Lung microvascular endothelial cell (primary cell): ENCODE measurements at places on chromosomes 4 and X. TPM values are rescaled to one million over a fixed set of nuclear protein-coding genes. Genes with fewer than 3 reads are reported as not detected.

FANCB gene
- 1.8 and 2.4 TPM in 2 replicates for total RNA-seq

BGN gene
- 15.3 TPM in 2 replicates for total RNA-seq

ATOH1 gene
- total RNA-seq: not detected in 2 replicates

SHROOM4 gene
- total RNA-seq: 22.9 and 27.6 TPM in 2 replicates

PRKG2 gene
- total RNA-seq: not detected in 2 replicates

DGAT2L6 gene
- not detected in 2 replicates for total RNA-seq

FRMD7 gene
- not detected in 2 replicates for total RNA-seq

ARHGAP6 gene
- under 0.01 and 0.22 TPM in 2 replicates for total RNA-seq

FOXR2 gene
- not detected in 2 replicates for total RNA-seq

SNCA gene
- 56.2 and 148 TPM in 2 replicates for total RNA-seq

GRCh38 chrX:124358800-124359383 is 12.5 kb downstream of the SH2D1A start:
- DNase-seq: no peak

- no peak for DNase-seq
Measured at GRCh38 chr4:105150503-105150902, 3.8 kb downstream of the TET2 start.

DNA sequence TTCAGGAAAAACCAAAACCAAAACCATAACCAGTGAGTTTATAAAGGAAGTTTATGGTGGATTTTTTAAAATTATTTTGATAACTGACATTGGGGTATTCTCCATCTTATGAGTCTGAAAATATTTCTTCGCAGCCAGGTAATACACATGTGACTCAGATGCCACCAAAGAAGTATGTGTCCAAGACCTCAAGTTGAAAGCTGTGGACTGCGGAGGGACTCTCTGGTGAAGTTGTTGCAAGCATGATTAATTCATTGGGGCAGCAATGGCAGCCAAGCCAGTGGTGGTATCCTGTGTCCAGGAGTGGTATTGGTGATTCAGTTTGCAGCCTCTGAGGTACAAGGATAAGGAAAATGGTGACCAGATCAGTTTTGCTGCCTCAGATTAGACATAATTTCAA is 14.0 kb upstream of the ADH5 start:
- no peak for DNase-seq

DNA sequence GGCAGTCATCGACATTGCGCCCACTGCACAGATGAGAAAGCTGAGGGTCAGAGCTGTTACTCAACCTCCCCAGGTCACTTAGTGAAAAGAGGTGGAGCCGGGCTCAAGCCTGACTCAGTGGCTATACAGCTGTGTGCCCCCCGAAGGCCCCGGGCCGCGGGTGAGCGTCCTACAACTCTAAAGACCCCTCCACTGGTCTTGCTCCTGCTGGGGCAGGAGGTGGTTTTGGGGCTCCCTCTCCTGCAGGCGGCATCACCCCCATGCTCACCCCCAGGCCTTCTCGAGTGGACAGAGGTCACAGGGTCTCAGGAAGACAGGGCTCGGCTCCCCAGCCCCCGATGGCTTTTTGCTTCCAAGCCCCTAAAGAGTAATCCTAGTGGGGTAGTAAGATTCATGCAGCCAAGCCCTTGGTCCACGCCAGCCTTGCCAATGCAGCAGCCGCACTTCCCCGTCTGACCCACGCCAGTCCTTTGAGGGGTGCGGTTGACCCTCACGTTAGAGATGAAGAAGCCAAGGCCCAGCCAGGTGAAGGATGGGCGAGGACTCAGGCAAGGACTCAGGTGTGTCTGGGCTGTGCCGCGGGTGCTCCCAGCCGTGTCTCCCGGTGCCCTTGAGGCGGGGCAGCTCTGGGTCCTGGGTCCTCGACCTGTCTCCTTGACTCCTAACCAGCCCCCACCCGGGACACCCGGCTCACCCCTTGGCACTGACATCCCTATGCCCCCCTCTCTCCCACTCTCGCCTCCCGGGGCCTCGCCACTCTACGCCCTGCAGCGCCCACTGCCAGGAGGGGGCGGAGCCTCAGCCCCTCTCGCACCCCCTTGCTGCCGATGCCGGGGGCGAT is 200.4 kb downstream of the AFAP1 start:
- DNase-seq: no peak

DNA sequence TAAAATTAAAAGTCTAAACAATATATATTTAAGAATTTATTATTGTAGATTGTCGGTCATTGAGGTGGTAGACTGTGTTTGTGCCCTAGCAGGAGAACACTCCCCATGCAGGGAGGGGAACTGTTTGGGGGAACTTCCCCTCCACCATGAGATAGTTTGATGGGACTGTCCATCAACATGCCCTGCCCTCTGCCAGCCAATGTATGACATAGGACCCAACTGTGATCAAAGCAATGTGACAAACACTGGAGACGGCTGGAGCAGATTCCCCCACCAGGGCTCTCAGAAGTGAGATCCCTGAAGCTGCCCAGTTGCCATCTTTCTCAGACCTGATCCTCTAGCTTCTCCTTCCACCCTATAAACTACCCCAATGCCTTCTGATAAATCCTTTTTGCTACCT is 44.9 kb downstream of the SH3KBP1 start:
- no peak for DNase-seq

DNA sequence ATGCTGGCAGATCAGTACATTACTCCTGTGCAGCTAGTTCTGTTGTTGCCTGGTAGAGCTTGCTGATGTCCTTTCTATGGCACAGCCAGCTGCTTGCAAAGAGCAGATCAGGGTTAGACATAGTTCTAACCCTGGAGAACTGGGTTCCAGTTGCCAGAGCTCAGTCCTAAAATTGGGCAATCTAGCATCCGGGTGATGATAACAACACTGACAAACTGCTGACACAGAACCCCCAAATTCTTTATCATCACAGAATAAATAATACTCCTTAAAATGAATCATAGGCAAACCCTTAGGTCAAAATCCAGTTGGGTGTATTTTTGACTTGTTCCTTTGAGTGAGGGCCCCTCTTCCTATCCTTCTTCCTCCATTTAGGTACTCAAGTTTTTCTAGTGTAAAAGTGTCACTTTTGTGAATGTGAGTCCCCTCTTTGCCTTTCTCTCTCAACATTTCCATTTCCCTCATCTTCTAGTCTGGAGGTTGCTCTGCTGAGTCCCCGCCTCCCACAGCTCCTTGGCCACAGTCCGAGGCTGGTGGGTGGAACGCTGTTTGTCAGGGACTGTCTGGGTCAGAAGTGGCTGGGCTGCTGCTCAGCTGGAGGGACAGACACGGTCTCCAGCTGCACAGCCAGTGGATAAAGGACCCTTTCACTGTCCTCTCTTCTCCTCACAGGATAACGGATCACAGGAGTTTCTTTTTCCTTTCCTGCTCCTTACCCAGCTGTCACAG is 93.6 kb upstream of the RASGEF1B start:
- no peak for DNase-seq

- DNase-seq: no peak
Measured at GRCh38 chrX:109077788-109078187, 341.4 kb upstream of the IRS4 start.

DNA sequence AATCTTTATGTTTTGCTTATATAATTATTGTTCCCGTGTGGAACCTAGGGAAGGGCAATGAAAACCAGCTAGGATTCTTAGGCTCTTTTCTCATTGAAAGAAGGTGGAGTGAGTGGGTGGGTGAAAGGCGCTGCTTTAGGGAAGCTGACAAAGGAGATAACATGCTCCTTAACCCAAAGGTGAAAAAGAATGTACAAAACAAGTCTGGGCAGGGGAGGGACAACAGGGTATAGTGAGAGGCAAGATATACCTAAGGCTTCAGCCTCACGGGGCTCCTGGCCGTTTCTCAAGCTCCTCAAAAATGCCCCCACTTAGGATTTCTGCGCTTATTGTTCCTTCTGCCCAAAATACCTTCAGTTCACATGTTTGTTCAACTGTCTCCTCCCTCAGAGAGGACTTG is 1.8 kb downstream of the SH2D1A start:
- no peak for DNase-seq

DNA sequence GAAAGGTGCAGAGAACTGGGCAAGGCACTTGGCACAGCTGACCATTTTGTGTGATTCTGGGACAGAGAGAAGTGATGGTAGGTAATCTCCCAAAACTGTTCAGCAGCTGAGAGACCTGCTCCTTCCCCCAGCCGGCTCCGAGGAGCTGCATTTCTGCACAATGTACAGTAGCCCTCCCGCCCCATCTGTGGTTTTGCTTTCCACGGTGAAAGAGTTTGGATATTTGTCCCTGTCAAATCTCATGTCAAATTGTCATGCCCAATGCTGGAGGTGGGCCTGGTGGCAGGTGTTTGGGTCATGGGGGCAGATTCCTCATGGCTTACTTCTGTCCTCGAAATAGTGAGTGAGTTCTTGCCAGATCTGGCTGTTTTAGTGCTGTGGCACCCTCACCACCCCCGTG is 90.5 kb upstream of the CD99 start:
- DNase-seq: no peak

DNA sequence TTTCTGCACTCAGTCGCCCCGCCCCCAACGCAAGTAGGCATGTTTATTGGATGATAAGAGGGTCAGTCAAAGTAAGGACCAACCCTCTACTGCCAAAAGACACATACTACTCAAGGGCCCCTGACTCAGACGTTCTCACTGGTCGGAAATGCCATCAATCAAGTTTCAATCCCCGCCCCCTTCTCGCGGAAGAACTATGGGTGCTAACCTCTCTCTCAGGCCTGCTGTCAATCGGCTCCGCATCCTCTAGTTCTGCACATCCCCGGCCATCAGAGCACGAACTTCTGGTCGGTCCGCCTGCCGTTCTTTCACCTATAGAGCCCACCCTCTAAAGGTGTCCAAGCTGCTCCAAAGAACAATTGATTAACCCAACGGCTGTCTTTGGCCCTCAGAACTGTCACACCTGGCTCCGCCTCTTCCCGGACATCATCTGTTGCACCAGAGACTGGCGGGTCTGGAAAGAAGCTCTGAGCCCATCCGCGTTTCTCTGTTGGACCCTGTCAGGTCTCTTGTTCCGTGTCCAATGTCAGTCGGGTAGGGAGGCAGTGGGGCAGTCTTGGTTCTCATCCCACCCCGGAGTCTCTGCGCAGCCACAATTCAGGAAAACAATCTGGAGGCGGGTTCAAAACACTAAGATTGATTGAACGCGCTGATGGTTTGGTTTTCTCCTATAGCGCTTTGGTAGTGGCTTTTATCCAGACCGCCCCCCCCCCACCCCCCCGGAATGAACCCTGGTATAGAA is 15.2 kb downstream of the NDUFB11 start:
- DNase-seq: peak; percentile 95

DNA sequence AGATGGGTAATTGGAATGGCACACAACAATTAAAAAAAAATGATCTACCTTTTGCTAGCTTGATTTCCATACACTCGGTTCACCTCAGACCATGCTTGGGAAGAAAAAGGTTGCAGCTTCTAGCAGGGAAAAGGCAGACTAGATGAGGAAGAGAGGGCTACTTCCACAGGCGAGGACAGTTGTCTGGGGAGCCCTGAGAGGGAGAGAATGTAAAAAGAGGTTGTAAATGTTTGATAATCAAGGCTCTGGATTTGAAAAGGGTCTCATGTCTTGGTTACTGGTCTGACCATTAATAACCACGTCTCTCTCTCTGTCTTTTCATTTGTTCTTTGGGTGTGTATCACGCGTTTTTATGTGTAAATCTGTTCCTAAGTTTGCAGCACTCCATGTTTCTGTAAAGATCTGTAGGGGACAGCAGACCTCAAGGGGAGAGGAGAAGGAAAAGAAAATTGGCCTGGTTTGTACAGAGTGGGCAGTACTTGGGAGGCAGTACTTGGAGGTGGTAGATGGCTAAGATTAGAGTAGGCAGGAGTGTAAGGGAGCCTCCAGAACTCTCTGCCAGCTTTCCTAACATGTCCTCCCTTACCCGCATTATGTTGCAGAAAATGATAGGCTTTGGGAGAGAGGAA is 750 bp downstream of the ARMCX5 start:
- DNase-seq: peak; percentile 53

- DNase-seq: no peak
Measured at GRCh38 chr4:80990851-80991250, 39.7 kb upstream of the BMP3 start.

DNA sequence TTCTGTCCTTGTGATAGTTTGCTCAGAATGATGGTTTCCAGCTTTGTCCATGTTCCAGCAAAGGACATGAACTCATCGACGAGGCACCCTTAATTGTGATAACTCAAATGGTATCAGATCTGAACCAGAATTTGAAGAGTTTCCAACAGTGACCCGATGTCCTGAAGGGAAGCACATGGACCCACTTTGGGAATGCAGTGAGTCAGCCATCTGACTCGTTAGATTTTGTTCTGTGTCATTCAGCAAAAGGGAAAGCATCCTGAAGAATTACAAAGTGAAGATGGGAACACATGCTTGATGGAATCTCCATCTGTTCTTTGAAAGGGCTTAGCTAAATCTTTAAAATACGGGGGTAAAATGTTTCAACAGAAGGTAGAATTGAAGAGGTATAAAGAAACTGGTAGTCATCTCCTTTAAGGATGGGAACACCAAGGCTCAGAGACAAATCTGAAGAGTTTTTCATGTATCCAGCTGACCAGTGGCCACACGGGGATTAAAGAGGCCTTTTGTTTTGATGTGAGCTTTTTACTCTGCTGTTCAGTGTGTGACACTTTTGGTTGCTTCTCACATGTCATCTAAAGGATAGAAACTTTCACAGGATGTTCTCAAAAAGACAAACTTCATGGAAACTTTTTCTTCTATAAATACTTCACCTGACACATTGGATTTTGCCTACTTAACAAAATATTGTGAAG is 393.8 kb downstream of the INPP4B start:
- no peak for DNase-seq

DNA sequence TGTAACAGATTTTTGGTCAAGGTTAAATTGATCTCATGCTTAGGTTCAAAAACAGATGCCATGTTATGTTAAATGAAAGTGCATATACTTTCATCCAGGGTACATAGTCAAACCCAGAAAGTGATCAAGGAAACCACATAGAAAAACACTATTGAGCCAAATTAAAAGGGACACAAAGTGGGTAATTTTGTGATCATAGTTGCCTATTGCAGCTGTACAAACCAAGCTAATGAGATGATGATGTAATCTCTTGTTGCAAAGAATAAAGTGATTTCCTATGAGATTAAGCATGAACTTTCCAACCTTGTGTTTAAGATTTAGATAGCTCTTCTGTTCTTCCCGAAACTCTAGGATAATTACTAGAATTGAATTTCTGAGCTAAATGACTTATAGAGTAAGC is 20.2 kb upstream of the LIMCH1 start:
- DNase-seq: no peak

DNA sequence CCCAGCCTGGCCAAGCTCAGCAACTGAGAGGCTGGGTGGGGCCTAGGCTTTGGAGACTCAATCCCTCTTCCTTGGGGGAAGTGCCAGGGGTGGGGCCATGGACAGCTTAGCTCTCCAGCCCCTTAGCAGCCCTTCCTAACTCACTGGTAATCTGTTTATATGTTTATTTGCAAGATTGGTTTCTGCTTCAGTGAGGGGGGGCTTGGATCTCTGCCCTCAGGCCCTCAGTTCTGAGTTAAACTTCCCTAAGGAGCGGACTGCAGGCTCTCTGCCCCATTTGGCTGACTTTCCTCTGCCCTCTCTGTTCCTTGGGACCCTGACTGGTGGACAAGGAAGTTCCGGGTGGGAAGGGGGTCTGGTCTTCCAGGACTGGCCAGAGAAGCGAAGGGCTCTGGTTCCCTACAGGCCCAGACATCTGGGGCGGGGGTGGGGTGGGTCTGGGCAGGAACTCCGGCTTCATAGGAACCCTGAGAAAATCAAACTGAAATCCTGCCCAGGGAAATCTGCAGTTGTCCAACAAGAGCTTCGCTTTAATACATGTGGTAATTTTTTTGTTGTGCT is 51.4 kb downstream of the NALF2 start:
- DNase-seq: no peak
